Stimulated activated CD4-positive, alpha-beta T cell treated with anti-CD3 and anti-CD28 coated beads, Interleukin-1b, Interleukin-23, amount 100 ng/mL, for 1 hour (primary cell): ENCODE measurements at places on chromosomes 13 and 19.

DNA sequence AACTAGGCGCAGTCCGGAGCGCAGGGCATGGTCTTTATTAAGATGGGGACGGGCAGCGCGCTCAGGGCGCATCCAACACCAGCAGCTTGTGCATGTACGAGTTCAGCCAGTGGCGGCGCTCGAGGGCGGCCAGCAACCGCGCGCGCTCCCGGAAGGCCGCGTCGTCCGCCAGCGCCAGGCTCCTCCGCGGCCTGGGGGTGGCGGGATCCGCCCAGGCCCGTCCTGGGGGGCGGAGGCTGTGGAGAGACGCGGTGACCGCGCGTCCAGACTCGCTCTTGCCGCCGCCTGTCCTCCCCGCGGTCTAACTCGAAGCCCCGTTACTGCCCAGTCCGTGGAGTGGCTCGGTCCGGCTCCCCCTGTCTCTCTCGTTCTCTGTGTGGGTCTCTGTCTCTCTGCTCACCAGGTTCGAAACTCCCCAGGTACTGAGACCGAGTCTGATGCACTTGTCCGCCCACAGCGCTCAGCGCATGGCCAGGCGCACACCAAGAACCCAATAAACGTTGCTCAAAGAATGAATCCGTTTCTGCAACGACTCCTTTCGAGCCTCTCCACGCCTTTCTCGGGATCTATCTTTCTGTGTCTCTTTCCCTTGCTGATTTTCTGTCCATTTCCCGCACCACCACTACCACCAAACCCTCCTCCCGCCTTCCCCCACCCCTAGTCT, 702 bp downstream of the PTH2 start:
- DNase-seq = no peak

- DNase-seq = no peak
These were observed 81.5 kb upstream of the SHISA2 start for GRCh38 chr13:26133286-26133685.

- no peak for DNase-seq
These were observed 117.2 kb upstream of the ARGLU1 start for GRCh38 chr13:106685143-106685542.

DNA sequence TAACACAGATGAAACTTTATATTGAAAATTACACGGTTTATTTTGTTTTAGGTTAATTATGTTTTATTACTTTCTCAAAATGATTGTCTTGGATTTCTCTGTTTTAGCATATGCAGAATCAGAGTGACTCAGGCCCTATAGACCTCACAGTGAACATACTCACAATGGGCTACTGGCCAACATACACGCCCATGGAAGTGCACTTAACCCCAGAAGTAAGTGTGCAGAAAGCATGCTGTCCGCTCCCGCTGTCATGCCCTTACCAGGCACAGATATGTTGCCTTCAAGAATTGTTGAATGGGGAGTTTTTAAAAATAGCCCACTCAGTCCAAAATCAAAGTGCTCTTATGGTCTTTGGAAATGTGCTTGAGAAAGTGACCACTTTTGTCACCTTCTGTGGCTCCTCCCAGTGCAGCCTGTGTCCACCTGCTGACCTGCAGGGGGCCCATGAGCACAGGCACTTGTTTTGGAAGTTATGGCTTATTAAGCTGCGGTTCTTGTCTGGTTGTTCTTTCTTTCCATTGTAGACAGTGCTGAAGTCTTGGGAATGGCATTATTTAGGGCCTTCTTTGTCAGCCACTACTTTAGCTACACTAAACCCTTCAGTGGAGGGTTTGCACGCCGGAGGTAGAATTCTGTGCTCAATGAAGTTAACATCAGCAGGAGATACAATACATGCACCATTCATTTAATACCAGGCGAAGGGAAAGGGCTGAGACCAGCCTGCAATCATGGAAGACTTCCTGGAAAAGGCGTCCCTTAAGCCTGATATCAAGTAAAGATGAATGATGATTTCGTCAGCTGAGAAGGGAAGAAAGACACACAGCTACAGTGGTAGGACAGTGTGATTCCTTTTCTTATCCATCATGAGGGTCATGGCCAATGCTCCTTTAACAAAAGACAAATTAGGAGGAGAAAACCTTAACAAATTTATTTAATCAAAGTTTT, 36.7 kb downstream of the CUL4A start:
- DNase-seq = no peak

- no peak for DNase-seq
These were observed 89.7 kb downstream of the DCT start for GRCh38 chr13:94389604-94390351.

DNA sequence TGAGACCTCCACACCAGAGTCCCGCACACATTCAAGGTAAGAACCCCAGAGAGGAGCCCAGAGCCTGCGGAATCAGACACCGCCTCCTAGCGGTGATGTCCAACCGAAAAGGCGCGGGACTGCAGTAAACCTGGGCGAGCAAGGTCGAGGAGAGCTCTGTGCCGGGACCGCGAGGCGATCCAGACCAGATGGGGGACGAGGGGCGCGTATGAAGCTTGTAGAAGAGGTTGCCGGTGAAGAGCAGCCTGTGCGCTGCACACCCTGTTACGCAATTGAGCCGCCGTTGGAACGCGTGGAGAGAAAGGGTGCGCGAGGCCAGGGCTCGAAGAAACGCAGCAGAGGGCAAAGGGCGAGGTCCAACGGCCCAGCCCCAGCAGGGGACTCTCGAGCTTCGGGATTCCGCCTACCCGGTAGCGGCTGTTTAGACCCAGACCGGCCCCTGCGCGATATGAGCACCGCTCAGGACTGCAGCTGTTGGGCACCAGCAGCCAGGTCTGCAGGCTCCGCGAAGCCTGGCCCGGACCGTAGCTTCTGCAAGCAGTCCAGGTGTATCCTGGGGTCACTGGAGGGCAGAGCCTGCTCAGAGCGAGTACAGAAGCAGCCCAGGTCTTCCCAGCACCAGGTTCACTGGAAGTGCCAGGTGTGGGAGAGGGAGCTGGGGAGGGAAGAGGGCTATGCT, 65.9 kb upstream of the ZNF599 start:
- DNase-seq = no peak

- no peak for DNase-seq
These were observed 363.8 kb upstream of the PCDH20 start for GRCh38 chr13:61779456-61779855.

DNA sequence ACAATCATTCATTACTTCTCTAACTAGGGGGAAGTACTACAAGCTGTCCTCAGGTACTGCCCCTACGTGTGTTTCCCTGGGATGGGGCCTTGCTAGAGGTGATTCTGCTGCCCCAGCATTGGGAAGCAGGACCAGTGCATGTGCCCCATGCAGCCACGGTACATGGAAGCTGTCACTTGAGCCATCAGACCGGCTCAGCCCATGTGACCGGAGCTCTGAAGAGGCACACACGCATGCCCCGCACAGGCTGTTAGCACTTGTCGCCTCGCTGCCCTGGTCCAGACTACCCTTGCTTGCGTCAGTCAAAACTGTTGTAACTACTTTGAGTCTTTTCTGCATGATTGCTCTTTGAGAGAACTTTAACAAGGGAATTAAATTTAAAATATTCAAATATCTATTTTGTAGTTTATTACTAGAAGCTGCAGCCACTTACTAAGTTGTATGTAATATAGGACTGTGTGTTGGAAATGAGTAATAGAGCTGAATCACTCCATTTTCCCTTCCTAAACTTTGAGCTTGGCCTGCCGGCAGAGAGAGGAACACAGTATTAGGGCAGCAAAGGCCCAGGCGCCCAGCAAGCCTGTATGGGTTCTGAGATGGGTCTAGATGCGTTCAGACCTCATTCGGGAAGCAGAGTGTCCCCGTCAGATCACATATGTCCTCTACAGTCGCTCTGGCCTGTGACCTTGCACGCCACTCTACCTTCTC, 42.2 kb downstream of the DHRS12 start:
- DNase-seq = no peak
